ENCODE measurements at places on chromosomes 7 and 10.

DNA sequence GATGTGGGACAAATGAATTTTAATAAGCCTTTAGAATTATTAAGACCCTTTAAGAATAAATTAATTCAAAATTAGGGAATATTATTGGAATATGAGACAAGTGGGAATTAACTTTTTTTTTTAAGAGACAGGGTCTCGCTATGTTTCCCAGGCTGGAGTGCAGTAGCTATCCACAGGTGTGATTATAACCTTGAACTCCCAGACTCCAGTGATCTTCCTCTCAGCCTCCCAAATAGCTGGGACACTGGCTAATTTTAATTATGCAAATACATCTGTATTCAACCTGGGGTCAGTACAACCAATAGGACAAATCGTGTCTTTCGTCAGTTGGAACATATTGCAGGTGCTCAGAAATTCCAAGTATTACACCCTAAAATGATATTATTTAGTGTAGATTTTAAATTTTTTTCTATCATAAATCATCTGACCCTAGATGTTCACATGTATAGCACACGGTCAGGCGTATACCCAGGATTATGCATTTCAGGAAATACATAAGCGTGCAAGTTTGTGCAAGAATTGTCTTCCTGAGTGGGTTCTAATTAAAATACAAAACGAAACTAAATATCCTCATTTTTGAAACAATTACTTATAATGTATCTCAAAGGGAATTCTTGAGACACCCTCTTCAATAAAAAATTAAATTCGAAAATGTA lies 1.2 kb downstream of the NT5C3A start:
- no peak for DNase-seq

- DNase-seq: no peak
Observed at GRCh38 chr10:88088441-88089340, 225.3 kb downstream of the PTEN start.

- no peak for DNase-seq
Observed at GRCh38 chr10:81870472-81870871, 4.5 kb upstream of the NRG3 start.

DNA sequence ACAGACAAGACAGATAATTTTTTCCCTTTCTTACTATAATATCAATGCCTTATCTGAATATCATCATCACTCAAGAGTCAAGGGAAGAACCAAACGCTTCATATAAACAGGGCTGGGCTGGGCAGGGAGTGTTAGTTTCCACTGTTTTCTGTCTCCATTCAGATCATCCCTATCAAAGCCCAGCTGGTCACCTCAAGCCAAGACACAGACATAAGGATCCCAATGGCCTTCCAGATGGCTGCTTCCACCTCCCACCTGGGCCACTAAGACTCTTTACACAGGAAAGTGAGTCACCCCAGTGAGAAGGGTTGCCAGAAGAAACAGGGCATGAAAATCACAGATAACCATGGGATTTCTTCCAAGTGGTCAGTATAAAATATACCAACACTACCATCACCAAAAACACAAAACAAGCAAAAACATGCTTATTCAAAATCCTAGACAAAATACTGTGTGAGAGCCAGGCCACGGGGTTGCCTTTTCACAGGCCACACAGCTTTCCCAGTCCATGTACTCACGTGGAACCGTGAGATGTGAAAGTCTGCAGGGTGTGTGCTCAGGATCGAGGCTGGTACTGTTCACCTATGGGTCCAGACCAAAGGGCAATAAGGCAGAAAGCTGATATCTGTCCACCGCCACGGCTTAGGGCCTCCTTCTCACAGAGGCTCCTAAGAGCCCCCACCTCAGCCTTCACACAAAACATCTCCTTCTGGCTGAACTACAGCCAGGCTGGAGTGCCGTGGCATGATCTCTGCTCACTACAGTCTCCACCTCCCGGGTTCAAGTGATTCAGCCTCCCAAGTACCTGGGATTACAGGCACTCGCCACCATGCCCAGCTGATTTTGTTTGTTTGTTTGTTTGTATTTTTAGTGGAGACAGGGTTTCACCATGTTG lies 5.7 kb downstream of the PRSS1 start:
- no peak for DNase-seq

- no peak for DNase-seq
Observed at GRCh38 chr7:90832726-90833125, 236.6 kb downstream of the CDK14 start.

GRCh38 chr10:84511106-84511505 lies 182.7 kb downstream of the CCSER2 start:
- no peak for DNase-seq

GRCh38 chr10:132948351-132948750 lies 6.0 kb upstream of the CFAP46 start:
- DNase-seq: no peak

DNA sequence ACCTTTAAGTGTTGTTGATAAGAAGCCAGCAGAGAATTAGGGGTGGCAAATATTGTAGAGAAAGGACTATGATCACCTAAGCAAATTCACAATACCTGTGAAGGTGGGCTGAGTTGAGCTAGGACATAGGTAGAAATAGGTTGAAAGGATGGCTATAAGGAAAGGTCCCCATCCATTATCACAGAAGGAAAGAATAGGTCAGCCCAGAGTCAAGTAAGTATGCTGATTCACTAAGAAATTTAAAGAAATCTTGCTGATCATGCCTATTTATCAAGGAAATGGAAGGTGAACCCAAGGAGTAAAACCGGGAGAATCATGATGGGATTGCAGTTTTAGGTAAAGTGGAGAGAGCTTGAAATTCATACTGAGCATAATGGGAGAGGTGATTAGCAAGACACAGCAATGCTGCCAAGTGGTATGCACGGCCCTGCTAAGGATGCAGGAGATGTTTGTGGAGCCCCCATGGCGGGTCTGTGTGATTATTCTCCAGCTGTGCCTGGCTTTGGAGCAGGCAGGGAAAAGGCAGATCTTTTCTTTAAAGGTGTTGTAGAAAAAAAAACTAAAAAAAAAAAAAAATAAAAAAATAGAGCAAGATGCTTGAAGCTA lies 399.4 kb downstream of the PLXDC2 start:
- no peak for DNase-seq

DNA sequence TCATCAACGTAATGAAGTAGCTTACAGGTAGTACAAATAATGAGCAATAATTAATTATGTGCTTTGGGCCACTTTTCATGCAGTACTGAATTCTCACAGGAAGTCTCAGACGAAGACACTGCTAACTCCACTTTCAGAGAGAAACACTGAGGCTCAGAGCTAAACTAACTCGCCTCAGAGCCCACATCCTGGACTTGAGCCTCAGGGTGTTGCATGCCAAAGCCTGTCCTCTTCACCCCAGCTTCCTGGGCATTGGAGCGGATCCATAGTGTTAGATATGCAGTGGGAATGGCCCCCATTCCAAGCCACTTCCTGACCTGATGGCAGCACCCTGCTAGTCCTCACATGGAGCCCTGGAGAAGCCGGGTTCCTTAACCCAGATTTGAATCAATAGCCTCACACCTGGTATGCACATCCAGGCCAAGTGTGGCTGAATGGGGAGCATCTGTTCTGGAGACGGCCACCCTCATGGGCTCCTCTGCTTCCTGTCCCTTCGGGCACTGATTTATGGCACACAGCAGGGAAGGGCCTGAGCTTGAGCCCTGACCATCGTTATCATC lies 265.1 kb upstream of the ZNF32 start:
- DNase-seq: no peak

DNA sequence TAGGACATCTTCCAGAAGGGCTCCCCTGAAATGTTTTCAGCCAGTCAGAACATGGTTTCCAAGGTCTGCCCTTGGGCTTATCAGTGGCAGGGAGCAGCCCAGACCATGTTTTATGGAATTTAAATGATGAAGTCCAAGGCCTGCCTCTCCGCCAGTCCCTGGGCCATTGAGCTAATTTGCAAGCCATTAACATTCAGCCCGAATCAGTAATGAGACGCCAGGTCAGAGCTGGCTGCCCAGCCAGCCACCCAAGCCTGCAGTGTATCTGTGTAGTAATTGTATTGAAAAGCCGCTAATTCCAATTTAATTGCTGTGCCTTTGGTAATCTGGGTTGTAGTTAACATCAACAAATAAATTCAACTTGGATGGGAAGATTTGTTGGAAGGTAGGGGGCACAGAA lies 131.4 kb downstream of the PAXIP1 start:
- no peak for DNase-seq

DNA sequence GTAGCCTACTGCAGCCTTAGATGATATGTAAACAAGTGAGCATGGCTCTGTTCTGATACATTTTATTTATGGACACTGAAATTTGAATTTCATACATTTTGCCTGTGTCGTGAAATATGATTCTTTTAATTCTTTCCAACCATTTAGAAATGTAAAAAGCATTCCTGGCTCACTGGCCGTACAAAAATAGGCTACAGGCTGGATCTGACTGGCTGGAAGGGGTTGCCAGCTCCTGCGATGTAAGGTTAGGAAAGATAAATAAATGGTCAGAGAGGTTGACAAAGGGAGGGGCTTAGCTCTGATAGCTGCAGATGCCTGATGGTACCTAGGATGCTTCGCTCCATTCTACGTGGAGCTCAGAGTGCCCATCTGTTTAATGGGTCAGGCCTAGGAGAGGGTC lies 3.4 kb downstream of the ADCYAP1R1 start:
- DNase-seq: no peak

- no peak for DNase-seq
Observed at GRCh38 chr7:123598657-123599056, 3.0 kb upstream of the ASB15 start.

DNA sequence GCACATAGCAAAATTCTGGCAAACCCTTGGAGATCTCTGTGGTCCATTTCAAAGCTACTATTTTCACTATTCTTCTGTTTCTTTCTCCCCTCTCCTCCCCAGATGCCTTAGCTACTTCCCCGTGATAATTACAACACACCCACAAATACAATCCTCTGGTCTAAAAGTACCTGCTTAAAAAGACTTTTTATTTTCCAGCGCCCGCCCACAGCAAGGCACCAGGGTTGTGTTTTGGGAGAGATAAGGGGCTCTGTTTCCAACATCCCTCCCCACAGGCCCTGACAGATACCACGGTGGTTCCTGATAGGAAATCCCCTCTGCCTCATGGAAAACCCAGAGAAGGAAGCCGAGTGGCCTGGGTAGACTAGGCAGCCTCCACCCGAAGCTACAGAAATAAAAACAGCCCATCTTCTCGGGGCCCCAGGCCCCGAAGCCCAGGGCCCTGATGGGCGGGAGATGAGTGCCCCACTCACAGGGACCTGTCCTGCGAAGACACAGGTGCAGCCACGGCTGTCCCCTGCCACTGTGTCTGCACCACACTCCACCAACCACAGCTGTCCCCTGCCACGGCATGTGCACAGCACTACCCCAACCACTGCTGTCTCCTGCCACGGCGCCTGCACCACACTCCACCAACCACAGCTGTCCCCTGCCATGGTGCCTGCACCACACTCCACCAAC lies 19.7 kb downstream of the CALML5 start:
- DNase-seq: no peak

- no peak for DNase-seq
Observed at GRCh38 chr7:98949336-98950044, 71.2 kb downstream of the TRRAP start.

GRCh38 chr10:126227762-126228134 lies 160.5 kb downstream of the ADAM12 start:
- peak; percentile 46 for DNase-seq

- no peak for DNase-seq
Observed at GRCh38 chr10:26681076-26681475, 16.4 kb upstream of the PDSS1 start.

GRCh38 chr10:108422286-108422685 lies 1257.8 kb upstream of the SORCS1 start:
- DNase-seq: no peak

GRCh38 chr10:43749145-43749576 lies 100.5 kb upstream of the ZNF32 start:
- DNase-seq: no peak

DNA sequence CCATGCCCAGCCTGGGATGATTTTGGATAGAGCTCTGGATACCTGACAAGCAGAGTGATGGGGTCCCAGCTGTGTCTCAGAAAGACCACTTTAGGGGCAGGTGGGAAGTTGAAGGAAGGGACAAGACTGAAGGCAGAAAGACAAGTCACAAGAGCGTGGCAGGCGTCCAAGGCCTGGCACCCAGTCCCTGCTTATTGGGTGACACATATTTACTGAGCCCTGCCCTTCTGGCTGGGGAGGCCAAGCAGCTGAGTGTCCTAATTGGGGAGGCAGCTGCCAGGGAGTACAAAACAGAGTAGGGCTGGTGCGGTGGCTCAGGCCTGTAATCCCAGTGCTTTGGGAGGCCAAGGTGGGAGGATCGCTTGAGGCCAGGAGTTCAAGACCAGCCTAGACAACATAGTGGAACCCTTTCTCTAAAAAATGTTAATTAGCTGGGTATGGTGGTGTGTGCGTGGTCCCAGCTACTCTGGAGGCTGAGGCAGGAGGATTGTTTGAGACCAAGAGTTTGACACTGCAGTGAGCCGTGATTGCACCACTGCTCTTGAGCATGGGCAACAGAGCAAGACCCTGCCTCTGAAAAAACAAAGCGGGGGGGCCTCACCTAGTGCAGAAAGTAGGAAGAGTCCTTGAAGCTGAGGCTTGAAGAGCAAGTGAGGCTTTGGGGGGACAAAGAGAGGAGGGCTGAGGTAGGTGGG lies 53.0 kb upstream of the GTF2I start:
- no peak for DNase-seq

- no peak for DNase-seq
Observed at GRCh38 chr10:69856601-69857166, 55.0 kb downstream of the COL13A1 start.

GRCh38 chr7:132683896-132684690 lies 107.8 kb upstream of the PLXNA4 start:
- no peak for DNase-seq
